Hematopoietic multipotent progenitor cell treated with erythropoietin and hydrocortisone succinate and interleukin-3 and kit ligand, for 8 days (in vitro differentiated cells): ENCODE measurements at places on chromosomes 6 and 20.
A peak's percentile ranks its signal among the peaks of the same experiment; 100 is the strongest.

DNA sequence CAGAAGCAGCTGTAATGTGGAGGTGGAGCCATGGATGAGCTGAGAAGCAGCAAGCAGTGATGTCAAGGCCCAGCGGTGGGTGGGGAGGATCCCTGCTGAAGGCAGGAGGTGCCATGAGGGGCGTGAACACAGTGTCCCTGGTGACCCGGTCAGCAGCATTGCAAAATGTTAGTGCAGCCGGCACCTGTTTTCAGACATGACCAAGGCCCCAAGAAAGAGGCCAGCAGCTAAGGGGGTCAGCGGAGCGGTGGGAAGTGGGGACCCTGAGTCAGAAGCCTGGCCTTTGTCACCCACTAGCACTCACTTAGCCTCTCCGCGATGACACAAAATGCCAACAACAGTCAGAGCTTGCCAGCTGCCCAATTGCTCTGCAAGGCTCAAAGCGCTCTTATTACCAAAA is 51.9 kb downstream of the TMEM242 start:
- DNase-seq: no peak

GRCh38 chr6:45431317-45432065 is 53.8 kb upstream of the SUPT3H start:
- no peak for DNase-seq

- peak; percentile 63 for DNase-seq
Observed at GRCh38 chr6:122476131-122476530, 4.5 kb upstream of the SERINC1 start.

DNA sequence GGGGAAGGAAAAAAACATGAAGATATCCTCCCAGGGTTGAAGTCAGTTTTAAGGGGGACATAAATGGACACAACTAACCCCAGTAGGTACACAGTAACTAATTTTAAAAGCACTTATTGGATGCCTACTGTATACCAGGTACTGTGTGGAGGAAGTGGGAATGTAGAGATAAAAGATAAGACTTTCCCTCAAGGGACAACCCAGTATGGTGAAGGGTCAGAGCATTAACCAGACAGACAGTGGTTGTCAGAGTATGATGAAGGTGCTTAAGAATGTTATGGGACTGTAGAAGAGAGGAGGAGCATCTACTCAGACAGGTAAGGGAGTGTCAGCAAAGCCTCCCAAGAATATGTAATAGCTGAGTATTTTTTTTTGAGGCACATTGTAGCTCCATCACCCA is 906 bp downstream of the ABCF1 start:
- DNase-seq: no peak

DNA sequence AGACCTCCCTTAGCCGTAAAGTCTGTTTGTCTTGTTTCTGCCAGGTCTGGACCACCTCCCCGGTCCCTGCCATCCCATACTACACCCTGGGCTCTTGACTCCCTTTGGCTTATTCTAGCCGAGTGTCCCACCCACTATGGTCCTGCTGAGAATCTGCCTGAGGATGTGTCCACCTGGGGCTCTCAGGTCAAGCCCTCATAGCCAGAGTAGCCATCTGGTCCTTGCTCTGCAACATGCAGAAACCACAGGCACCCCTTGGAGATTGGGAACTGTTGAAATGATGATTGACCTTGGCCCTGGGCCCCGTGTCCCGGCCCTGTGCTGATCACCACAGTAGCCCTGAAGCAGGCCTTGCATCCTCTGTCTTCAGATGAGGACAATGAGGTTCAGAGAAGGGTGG is 44.0 kb downstream of the VSTM2L start:
- DNase-seq: no peak
